Stimulated activated CD4-positive, alpha-beta T cell treated with anti-CD3 and anti-CD28 coated beads, Interleukin-4, amount 100 ng/mL, for 4 hours (primary cell): ENCODE measurements at places on chromosomes 2 and 18.

GRCh38 chr2:12320991-12321641, 395.6 kb upstream of the TRIB2 start:
- no peak for DNase-seq

GRCh38 chr2:10190255-10190654, 67.7 kb downstream of the RRM2 start:
- no peak for DNase-seq

DNA sequence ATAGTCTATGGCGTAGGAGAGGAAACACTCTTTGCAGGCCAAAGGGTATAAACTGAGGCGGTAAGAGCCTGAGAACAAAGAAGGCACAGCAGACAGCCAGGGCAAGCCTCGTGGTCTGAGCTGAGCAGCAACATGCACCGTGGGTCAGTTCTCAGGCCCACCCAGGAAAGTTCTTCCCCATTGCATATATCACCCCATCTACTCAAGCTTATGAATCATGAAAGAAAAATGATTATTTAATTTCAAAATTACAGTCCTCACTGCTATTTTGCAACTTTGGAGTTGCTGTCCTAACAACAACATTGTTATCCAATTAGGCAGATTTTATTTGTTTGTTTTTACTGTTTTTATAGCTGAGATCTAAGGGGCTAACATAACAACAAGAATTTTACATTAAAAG, 54.7 kb upstream of the RIOK3 start:
- DNase-seq, result no peak

DNA sequence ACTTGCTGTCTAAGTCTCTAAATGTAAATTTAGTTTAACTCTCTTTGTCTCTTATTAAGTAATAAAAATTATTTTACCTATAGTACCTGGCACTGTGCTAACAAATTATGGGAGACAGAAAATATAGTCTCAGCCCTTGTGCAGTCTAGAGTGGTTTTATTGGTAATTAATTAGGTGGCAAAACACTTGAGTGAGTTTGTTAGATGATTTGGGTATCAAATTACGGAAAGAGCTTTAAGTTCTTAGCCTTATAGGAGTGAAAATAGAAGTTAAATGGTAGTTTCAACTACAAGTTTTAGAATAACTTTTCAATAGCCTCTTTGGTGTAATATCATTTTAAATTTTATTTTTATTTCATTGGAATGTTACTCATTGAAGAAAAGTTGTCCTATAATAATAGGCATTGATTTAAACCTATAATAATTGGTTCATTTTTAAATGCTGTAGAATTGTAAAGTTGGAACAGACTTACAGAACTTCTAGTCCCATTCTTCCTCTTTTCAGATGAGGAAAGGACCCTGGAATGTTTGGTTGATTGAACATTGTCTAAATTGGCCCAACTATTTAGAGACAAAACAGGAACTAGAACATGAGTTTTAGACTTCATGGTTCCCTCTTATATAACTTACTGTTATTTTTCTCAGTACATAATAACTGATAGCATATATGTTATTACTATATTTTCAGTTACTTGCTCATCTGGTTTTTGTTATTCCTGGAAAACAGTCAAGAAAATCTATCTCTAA, 10.2 kb upstream of the HTR2B start:
- DNase-seq, result no peak

- no peak for DNase-seq
Observed at GRCh38 chr18:63895190-63895589, 7.7 kb downstream of the SERPINB2 start.

GRCh38 chr2:10045561-10046355, 2.4 kb downstream of the KLF11 start:
- no peak for DNase-seq

GRCh38 chr2:136517716-136518115, 247.6 kb upstream of the THSD7B start:
- no peak for DNase-seq

- no peak for DNase-seq
Observed at GRCh38 chr2:176558574-176559140, 289.4 kb downstream of the MTX2 start.

GRCh38 chr2:136052369-136053362, 65.3 kb downstream of the CXCR4 start:
- DNase-seq, result no peak

DNA sequence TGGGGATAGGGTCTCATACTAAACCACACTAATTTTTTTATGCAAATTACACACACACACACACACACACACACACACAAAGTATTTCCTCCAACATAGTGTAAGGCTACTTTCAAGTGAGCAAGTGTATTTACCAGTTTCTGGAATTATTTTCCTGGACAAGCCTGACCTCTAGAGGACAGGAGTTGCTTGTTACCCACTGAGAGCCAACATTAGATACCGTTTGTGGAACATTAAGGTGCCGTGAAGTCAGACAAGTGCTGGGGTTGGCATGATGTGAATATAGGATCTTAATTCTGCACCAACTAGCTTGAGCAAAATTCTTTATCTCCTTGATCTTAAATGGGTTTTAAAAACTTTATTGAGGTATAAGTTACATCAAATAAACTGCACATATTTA, 39.3 kb upstream of the SERPINB2 start:
- DNase-seq, result no peak
